Activated naive CD4-positive, alpha-beta T cell treated with anti-CD3 and anti-CD28 coated beads, Interleukin-2, amount 50 U/mL, for 16 hours (primary cell): ENCODE measurements at places on chromosomes 6 and 20.

DNA sequence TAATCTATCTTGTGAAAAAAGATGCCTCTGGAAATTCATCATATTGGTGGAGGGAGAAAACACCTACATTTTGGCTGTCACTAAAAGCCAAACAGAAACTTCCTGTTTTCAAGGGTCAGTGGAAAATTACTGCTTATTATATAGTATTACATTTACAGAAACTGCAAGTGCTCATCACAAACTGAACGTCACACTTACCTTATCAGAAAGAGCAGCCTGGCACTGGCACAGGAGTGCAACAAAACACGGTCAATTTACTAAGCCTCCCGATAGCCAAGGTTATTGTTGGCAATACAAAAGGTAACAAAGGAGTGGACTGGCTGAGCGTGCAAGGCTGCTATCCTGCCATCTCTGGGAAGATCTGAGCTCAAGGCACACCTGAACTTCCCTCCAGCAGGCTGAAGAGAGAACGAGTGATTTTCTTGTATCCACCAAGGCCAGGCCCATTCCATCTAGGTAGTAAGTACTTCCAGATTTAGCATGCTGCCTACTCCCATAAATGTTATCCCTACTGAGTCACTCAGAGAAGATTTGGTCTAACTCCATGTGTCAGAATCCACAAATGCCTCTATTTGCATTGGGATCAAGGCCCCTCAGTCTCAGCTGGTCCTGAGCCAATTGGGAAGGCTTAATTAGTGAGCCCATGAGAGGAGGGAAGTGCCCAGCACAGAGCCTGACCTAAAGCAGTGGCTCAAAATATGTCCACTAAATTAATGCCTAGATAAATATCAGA lies 399.8 kb downstream of the BTBD9 start:
- no peak for DNase-seq

- peak; percentile 33 for DNase-seq
Observed at GRCh38 chr6:158002951-158003853, 21.5 kb downstream of the SYNJ2 start.

GRCh38 chr20:63071541-63072181 lies 64.9 kb upstream of the BHLHE23 start:
- peak; percentile 45 for DNase-seq

GRCh38 chr20:330233-331149 lies 5.1 kb downstream of the SOX12 start:
- peak; percentile 63 for DNase-seq

DNA sequence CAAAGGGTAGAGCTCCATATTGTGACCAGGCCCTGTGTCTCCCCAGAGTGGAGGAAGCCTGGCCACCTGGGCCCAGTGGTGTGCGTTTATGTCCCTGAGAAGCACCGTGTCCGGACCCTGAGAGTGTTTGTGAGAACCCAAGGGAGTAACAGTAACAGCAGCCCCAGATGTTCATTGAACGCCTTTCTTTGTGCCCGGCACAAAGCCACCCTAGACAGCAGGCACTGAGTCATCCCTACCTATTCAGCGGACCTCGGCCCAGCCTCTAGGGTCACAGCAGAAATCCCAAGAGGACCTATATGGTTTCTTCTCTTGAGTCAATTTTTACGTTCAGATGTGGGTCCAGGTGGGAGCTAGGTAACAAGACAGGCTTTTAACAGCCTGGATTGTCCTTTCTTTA lies 24.5 kb downstream of the BCAS4 start:
- DNase-seq: no peak

- DNase-seq: no peak
Observed at GRCh38 chr6:10413850-10414738, 780 bp downstream of the TFAP2A start.

GRCh38 chr6:160202411-160202810 lies 56.2 kb downstream of the SLC22A2 start:
- no peak for DNase-seq

GRCh38 chr6:124963831-124964763 lies 1.9 kb downstream of the RNF217 start:
- no peak for DNase-seq
